ENCODE measurements at places on chromosomes 1 and 21.
A peak's percentile ranks its signal among the peaks of the same experiment; 100 is the strongest.

DNA sequence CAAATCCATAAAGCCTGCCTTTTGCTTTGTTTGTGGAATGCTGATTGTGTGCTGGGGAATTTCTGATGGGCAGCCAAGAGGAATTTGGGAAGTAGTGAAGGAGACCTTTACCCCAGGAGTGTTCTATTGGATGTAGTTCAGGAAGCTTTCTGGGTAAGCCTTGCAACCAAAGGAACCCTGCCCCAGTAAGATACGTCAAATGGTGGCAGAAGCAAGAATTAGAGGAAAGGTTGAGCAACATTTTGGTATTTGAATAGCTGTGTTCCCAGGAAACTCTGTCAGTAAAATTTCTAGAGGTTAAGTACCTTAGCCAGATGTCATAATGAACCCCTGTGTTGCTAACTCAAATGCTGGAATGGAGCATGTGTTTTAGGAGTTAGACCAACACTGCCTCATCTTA is 6.4 kb downstream of the MGST3 start:
- ATAC-seq: no peak

DNA sequence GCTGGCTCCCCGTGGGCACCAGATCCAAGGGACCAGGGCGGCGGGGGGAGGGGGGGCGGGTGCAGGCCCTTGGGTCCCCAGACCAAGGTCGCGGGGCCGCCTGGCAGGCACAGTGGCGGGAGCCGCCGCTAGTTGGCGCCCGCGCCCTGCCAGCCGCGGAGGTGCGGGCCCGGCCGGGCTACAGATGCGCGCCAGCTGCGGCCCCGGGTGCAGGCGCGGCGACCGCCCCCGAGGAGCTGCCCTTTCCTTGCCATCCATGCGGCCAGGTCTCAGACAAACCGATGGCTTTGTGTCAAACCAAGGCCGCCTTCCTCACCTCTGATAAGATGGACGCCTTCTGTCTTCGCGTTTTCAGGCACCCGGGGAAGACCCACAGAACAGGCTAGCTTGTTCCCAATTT is 2.2 kb upstream of the RUNX3 start:
- ATAC-seq: peak; percentile 39

DNA sequence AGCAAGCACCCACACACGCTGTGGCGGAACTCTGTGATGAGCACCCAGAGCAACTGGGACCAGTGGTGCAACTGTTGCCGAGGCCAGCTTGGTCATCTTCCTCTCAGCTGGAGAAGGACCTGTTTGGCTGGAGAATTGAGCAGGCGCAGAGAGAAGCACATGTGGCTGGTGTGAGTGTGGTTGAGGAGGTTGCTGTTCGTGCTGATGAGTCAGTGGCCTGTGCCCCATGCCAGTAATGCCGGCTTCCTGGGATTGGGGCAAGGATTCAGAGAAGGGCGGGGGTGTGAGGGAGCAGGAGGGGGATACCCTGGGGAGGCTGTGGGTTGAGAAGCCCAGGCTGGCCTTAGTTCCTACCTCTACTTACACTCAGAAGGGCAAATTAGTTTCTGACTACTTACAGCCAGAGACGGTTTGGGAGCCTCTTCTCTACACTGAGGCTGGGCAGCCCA is 57.5 kb upstream of the EPS8L3 start:
- ATAC-seq: peak; percentile 83

DNA sequence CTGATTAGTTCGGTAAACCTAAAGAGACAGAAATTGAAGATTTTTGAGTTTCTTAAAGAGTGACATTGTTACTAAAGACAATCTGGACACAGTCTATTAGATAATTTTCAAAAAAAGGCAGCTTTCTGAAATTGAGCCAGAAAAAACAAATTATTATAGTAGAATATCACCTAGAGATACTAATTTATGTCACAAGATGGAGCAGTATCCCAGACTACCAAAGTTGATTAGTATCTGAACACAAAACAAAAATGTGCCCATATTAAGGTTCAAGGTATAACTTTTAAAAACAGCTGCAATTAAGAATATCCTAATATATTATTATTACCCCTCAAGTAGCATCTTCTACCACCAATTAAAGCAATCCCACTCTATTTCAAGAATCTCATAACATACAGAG is 40.5 kb upstream of the SYT2 start:
- no peak for ATAC-seq

GRCh38 chr1:228875741-228876140 is 140.5 kb downstream of the RHOU start:
- no peak for ATAC-seq
